Tibial nerve (tissue), 4 donors: ENCODE measurements at places on chromosomes 13 and 19. TPM values are rescaled to one million over a fixed set of nuclear protein-coding genes. Genes with fewer than 3 reads are reported as not detected.
A peak's percentile ranks its signal among the peaks of the same experiment; 100 is the strongest.

- no peaks in the 10 kb centered on the region for H3K27me3 ChIP-seq
- no peaks in the 10 kb centered on the region for H3K4me1 ChIP-seq
- H3K4me3 ChIP-seq, result no peak overlapping the region
- H3K27ac ChIP-seq, result no peak overlapping the region
- no peak for DNase-seq
Observed at GRCh38 chr13:41767801-41768200, 193.1 kb downstream of the VWA8 start.

The C19orf38 gene
- 0.42 TPM for total RNA-seq

- no peaks in the 10 kb centered on the region for H3K27me3 ChIP-seq
- H3K4me3 ChIP-seq, result no peak overlapping the region
- H3K4me1 ChIP-seq, result peaks cover 38% of the 10 kb centered on the region
Observed at GRCh38 chr13:33743438-33744368, 74.2 kb upstream of the RFC3 start.

The ZNF528 gene
- 29.5 TPM for total RNA-seq

DNA sequence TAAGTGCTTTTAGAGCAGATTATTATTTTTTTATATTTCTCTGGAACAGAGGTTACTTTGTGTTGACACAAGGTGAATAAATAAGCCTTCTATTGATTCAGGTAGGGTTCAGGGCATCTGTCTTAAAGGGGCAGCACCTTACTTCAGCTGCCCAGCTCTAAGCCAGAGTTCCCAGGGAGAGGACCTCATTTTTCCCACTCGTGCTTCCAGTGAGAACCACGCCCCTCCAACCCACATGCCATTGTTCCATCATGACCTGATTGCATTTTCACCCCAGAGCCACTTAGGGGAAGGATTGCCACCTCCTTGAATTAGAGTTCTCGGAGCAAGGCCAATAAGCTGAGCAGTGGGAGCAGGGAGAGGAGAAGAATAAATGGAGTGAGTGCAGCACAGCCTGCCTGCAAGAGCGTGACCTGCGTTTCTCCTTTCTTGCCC, 104.3 kb upstream of the FRY start:
- no peaks in the 10 kb centered on the region for H3K4me1 ChIP-seq
- no peaks in the 10 kb centered on the region for H3K36me3 ChIP-seq
- no peak overlapping the region for H3K4me3 ChIP-seq
- no peak overlapping the region for H3K27ac ChIP-seq
- H3K27me3 ChIP-seq, result no peaks in the 10 kb centered on the region

DNA sequence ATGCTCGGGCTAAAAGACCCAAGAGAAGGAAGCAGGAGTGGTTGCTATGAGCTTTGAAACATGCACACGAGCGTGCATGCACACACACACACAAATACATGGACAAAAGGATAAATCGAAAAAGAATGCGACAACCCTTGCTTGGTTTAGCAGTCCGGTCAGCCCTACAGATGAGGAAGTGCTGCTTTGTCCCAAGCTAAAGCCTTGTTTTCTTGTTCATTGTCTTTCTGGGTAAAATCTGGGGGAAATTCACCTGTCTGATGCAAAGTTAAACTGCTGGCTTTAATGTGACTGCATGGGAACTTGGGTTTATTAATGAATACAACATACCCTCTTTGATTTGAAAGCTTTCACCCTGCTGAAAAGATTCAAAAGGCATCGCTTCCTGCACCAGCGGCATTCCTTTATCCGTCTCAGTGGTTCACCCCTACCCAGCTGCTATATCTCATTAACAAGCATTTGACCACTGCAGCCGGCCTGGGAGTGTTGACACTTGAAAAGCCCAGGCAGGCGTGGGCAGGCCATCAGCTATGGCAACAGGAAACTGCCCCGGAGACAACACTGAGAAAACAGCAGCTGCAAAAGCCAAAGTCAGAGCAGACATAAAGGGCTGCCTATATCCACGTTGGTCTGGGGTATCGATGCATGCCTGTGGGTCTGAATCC, 301.7 kb downstream of the NDFIP2 start:
- H3K4me3 ChIP-seq, result no peak overlapping the region
- no peaks in the 10 kb centered on the region for H3K27me3 ChIP-seq
- H3K27ac ChIP-seq, result peak overlapping the region; percentile 8

The CELF5 gene
- not detected for total RNA-seq

GRCh38 chr13:21673789-21674489, 3.1 kb downstream of the FGF9 start:
- peak overlapping the region; percentile 54 for H3K4me3 ChIP-seq
- H3K36me3 ChIP-seq, result no peaks in the 10 kb centered on the region
- no peak for DNase-seq
- peaks cover 51% of the 10 kb centered on the region for H3K27me3 ChIP-seq

- H3K4me3 ChIP-seq, result peak within 1 kb of the TSS; percentile 82
- H3K27ac ChIP-seq, result peak within 1 kb of the TSS; percentile 94
- H3K27me3 ChIP-seq, result no peaks in the 10 kb centered on the region
- peak; percentile 93 for DNase-seq
- H3K36me3 ChIP-seq, result no peaks in the 10 kb centered on the region
Observed at GRCh38 chr19:11814029-11814699, at the start of gene ZNF440. Gene ZNF440 (plus strand): TSS chr19:11814273. CDS start chr19:11814448, 175 bp downstream.

- H3K4me1 ChIP-seq, result no peaks in the 10 kb centered on the region
- H3K27me3 ChIP-seq, result no peaks in the 10 kb centered on the region
- no peaks in the 10 kb centered on the region for H3K36me3 ChIP-seq
Observed at GRCh38 chr13:21825186-21825585, 154.3 kb downstream of the FGF9 start.

The GJB2 gene
- 0.60 TPM for total RNA-seq

DNA sequence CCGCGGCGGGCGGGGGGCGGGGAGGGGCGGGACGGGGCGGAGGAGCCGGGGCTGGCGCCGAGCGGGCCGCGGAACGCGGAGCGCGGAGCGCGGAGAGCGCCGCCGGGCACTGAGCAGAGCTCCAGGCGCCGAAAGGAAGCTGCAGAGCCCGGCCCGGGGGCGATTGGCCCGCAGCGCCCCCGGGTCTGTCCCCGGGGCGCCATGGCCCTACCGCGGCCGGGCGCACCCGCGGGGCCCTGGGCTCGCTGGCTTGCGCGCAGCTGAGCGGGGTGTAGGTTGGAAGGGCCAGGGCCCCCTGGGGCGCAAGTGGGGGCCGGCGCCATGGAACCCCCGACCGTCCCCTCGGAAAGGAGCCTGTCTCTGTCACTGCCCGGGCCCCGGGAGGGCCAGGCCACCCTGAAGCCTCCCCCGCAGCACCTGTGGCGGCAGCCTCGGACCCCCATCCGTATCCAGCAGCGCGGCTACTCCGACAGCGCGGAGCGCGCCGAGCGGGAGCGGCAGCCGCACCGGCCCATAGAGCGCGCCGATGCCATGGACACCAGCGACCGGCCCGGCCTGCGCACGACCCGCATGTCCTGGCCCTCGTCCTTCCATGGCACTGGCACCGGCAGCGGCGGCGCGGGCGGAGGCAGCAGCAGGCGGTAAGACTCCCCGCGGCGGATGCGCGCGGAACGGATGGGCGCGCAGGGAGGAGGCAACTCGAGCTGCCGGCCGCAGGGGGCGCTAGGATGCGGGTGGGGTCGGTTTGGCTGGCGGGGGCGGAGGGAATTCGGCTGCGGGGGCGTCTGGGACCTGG, at the start of gene PDE4A:
PDE4A (plus strand) TSS at position 95 of the 796 bp plus-strand sequence; CDS start at position 322, 227 bp downstream.
- H3K27me3 ChIP-seq, result no peaks in the 10 kb centered on the region
- H3K4me3 ChIP-seq, result no peak within 1 kb of the TSS
- H3K36me3 ChIP-seq, result no peaks in the 10 kb centered on the region
- no peak within 1 kb of the TSS for H3K27ac ChIP-seq

The SERPINE3 gene
- 0.20 TPM for total RNA-seq

GRCh38 chr13:44818016-44818415, 171.3 kb downstream of the NUFIP1 start:
- H3K36me3 ChIP-seq, result no peaks in the 10 kb centered on the region
- no peak overlapping the region for H3K4me3 ChIP-seq
- no peak overlapping the region for H3K27ac ChIP-seq
- no peaks in the 10 kb centered on the region for H3K27me3 ChIP-seq

DNA sequence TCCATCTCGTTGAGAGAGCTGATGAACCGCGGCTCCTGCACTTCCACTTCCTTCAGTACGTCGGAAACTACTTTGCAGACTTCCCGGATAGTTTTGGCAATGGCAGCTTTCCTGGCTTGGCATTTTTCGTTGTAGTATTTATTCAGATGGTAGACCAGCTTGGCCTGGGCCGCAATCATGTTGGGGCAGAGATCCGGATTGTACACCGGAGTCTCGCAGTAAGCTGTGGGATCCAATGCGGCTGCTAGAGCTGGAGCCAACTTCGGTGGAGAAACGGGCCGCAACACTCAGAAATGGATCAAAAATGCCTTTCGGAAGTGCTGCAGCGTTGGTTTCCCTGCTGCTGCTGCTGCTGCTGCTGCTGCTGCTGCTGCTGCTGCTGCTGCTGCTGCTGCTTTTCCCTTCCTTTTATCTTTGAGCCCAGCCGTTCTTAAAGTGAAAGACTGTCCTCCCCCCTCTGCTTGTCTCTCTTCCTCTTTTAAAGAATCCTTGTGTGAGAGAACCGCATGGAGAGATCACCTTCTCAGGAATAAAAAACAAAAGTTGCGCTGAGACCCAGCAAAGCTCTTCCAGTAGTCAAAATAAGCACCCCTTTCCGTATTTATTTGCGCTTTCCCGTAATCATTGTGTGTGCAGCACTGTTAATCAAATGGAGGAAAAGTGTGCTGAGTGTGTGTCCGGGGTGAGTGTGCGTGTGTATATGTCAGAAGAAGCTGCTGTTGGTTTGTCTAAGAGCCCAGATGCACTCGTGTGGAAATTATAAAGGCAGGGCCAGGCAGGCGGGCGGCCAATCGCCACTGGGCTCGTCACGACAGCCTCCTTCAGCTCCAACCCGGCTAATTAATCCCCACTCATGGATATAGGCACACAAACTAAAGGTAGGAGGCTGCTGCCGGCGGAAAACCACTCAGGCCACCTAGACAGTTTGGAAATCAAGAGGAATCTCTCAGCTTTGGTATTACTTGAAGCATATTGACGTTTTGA, at the start of gene MAB21L1:
MAB21L1 (minus strand) TSS at position 730 of the 984 bp plus-strand sequence; CDS start at position 179, 551 bp downstream.
- no peaks in the 10 kb centered on the region for H3K36me3 ChIP-seq
- peak; percentile 77 for DNase-seq
- peaks cover 8% of the 10 kb centered on the region for H3K4me1 ChIP-seq
- peak within 1 kb of the TSS; percentile 75 for H3K4me3 ChIP-seq

GRCh38 chr19:49113762-49114629, at the start of gene LIN7B:
Gene LIN7B (plus strand): TSS chr19:49114370. CDS start chr19:49114405, 35 bp downstream.
- no peaks in the 10 kb centered on the region for H3K27me3 ChIP-seq
- no peaks in the 10 kb centered on the region for H3K36me3 ChIP-seq
- peaks cover 14% of the 10 kb centered on the region for H3K4me1 ChIP-seq
- peak within 1 kb of the TSS; percentile 80 for H3K27ac ChIP-seq
